Posterior cingulate gyrus (tissue), 11 donors: ENCODE measurements at places on chromosomes 2 and 18.

- DNase-seq, result no peak
Measured at GRCh38 chr2:109133746-109134145, 4.7 kb downstream of the SH3RF3 start.

DNA sequence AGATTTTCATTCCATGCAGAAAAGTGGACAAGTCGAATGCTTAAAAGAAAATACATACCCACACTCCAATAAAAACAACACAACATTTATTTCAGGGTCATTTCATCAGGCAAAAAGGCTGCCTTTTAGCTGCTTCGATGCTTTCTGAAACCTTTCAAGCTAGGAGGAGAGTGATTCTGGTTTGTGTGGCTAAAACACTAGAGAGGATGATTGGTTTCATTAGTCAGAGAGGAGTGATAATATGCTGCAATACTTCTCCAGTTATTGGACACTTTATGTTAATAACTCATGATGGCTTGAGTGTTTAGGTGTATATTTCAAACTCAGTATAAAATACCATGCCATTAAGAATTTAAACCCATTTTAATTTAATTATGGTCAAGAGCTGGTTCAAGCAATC is 614.0 kb downstream of the SLC4A3 start:
- no peak for DNase-seq

DNA sequence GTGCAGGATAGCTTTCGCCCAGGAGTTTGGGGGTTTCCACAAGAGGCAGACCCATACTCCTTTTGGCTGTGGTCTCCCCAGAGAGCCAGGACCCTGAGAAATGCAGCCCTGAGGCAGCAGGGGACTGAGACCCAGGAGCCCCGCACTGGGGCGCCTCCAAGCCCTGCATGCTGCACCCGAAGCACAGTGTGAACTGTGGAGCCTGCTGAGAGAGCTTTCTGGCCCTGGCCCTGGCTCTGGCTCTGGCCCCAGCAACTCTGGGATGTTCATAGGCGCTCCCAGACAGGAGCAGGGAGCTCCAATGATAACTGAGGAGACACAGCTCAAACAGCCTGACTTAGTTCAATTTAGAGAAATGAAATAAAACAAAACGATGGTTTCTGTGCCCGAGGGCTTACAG is 96.4 kb upstream of the TEX51 start:
- DNase-seq, result no peak

DNA sequence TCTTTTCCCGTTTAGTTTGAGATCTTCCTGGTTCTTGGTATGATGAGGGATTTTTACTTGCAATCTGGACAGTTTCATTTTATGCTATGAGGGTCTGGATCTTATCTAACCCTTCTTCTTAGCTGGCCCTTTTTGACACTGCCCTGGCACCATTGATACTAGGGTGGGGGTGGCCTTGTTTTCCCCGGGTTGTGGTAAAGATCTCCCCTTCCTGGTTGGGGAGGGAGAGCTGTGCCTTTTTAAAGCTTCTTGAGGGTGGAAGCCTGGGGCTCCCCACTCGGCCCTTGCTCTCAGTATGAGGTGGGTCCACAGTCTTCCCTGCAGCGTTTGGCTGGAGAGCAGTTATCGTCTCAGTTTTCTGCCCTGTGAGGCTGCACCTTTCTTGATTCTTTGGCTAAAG is 66.1 kb downstream of the ASB1 start:
- DNase-seq, result no peak

GRCh38 chr18:10030816-10031541 is 117.2 kb downstream of the VAPA start:
- no peak for DNase-seq

- peak; percentile 90 for DNase-seq
Measured at GRCh38 chr18:49565612-49566011, 3.8 kb downstream of the LIPG start.

GRCh38 chr2:10039658-10040410 is 3.5 kb upstream of the KLF11 start:
- DNase-seq, result peak; percentile 60

- DNase-seq, result no peak
Measured at GRCh38 chr2:239965318-239965717, 59.8 kb downstream of the NDUFA10 start.

- no peak for DNase-seq
Measured at GRCh38 chr18:24278591-24278990, 119.0 kb downstream of the OSBPL1A start.

- no peak for DNase-seq
Measured at GRCh38 chr18:67408240-67408639, 108.3 kb downstream of the DSEL start.

- no peak for DNase-seq
Measured at GRCh38 chr2:238974081-238974480, 126.2 kb downstream of the TWIST2 start.

DNA sequence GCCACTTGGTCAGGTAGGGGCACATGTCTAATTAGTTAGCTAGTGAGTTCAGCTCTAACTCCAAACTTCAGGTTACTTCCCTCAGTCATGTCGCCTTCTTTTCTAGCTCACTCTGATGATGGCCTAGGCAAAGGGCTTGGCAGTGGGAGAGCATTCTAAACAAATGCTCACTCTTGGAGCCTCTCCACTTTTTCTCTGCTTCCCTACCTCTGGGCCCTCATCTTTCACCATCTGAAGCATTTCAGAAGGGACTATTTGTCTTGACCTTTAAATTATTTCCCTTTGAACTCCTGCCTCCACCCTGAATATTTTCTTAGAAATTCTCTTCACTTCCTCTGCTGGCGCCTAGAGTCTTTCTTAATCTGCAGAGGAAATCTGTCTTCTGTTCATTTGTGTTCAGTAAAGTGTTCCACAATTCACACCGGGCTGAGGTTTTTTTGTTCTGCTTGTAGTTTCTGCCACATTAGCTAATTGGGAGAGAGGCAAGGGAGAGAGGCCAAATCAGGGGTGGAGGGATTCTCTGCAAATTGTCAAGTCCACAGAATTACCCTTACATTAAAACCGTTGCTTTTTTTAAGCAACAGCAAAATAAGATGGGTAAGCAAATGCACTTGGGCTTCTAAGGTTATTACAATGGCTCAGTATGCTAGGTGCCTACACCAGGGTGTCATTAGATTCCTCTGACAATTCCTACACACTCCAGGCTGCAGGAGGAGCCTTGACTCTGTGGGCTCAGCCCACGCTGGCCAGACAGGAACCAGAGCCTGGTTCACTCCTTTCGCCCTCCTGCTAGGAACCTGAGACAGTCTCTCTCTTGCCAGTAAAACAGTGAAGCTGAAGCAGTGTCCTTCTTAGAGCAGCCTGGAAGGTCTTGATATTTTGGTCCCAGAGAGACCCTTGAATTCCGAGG is 5.5 kb downstream of the MSGN1 start:
- DNase-seq, result no peak

- no peak for DNase-seq
Measured at GRCh38 chr2:101817481-101817880, 120.0 kb downstream of the MAP4K4 start.

- DNase-seq, result no peak
Measured at GRCh38 chr2:26112201-26112600, 60.7 kb upstream of the GAREM2 start.

GRCh38 chr18:63928331-63928730 is 20.6 kb downstream of the SERPINB10 start:
- no peak for DNase-seq

DNA sequence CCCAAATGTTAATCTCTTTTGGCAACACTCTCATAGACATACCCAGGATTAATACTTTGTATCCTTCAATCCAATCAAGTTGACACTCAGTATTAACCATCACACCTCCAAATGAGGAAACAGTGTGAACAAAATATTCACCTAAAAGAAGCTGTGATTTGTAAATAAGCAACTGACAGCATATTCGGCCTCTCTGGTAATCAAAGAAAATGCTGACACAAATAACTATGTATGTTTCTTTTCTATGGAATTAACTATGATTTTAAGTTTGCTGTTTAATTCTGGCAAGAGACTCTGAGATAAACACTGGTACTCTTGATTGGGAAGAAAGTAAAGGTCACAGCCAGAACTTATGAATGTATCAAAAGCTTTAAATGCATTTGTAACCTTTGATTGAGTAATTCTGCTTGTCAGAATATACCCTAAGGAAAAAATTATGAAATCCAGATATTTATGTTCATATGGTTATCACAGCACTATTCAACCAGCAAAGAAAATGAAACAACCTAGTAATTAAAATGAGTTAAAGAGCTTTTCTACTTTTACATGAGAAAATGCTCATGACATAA is 3.6 kb upstream of the GYPC start:
- no peak for DNase-seq

DNA sequence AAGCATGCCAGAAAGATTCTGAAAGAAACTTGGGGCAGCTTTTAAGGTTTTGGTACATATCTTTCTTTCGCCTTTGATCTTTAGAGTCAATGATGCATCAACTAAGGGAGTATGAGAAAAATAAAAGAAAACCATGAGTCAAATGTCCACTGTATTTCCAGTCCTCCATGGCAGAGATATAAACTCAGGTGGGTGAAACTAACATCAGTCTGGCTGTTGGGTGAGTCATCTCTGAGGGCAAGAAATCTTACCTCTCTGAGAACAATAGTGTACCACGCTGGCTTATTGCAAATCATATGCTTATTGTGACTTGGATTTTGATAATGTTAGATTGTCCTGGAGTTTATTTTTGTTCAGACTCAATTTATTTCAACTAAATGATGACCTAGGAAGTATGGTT is 521.0 kb downstream of the PLCL1 start:
- no peak for DNase-seq

DNA sequence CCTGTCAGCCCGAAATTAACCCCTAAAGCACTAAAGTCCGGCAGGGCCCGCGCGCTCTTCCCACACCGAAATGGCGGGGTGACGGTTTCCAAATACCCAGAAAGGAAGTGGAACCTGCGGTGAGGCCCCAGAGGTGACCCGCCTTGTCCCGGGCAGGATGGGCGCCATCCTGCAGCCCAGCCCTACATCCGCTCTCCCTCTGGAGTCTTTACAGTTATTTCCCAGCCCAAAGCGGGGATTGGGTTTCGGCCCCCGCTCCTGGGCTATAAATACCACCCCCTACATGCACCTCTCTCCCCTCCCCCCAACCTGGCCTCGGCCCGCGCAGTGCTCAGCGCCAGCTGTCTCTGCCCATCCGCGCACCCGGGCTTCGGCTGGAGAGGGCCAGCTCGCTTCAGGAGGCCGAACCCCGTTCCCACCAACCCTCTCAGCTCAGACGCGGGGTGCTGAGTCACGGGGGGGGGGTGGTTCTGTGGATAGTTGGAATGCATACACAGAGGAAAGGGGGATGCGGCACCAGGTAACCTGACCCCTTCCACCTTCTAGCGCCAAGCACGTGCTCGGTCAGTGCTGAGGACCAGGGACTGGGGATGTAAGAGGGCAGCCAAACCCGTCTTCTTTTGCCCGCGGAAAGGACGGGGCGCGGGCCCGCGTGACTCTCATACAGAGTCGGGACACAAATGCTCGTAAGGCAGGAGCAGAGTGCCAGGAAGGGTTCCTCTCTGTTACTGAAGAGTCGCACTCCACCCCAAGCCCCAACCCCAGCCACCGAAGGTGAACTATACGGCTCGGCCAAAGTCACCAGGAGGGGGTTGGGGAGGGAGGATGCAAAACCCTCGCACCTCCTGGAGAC is at the start of gene TUBA4B:
TUBA4B (plus strand) TSS at position 344 of the 853 bp plus-strand sequence; CDS start at position 509, 165 bp downstream.
- DNase-seq, result peak; percentile 85

- DNase-seq, result no peak
Measured at GRCh38 chr2:138124521-138124920, 160.2 kb downstream of the HNMT start.

GRCh38 chr18:79664525-79665125 is 15.0 kb upstream of the CTDP1 start:
- no peak for DNase-seq

GRCh38 chr18:28110924-28111323 is 66.0 kb downstream of the CDH2 start:
- no peak for DNase-seq

- DNase-seq, result no peak
Measured at GRCh38 chr2:136373841-136374240, 255.9 kb upstream of the CXCR4 start.

DNA sequence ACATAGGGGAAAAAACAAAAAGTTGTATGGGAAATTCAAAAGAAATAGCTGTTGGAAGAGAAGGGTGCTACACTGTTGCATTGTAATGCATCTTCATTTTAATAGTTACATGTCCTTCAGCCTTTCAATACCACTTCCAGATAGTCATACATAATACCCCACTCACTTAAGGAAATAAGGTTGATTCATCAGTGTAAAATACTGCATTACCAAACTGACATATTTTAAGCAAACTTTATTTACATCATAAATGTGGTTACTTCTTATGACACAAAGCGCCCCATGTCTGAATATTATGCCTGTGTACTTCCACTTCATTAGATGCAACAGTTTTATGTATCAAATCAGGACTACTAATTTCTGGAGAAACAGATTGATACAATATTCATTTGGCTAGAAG is 4.5 kb downstream of the RBMS1 start:
- DNase-seq, result no peak

DNA sequence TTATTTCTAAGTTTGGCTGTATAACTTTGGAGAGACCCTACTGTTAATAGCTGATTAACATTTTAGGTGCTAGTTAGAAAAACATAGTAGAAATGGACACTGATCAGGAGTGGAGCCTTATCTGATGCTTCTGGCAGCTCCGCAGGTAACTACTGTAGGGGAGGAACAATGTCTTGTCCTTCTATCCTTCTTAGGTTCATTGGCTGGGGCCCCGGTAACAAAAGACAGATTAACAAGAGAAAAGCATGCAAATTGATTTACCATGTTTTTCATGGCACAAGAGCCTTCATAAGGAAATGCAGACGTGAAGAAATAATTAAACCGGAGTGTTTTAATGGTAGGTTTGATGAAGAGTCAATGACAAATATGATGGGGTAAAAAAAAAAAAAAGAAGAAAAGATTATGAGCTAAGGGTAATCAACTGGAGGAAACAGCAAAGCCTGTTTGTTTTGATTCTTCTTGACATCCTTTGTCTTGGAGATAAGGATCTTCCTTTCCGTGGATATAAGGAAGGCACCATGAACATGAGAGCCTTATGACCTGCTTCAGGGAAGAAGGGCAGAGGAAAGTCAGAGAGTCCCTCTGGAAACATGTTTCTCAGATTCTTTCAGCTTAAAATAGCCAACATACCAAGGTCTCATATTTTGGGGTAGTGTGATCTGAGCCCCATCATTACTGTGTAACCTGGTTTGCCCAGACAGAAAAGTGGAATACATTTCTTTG is 62.4 kb upstream of the GCFC2 start:
- no peak for DNase-seq

- DNase-seq, result no peak
Measured at GRCh38 chr2:180002198-180002770, 4.8 kb downstream of the CWC22 start.

DNA sequence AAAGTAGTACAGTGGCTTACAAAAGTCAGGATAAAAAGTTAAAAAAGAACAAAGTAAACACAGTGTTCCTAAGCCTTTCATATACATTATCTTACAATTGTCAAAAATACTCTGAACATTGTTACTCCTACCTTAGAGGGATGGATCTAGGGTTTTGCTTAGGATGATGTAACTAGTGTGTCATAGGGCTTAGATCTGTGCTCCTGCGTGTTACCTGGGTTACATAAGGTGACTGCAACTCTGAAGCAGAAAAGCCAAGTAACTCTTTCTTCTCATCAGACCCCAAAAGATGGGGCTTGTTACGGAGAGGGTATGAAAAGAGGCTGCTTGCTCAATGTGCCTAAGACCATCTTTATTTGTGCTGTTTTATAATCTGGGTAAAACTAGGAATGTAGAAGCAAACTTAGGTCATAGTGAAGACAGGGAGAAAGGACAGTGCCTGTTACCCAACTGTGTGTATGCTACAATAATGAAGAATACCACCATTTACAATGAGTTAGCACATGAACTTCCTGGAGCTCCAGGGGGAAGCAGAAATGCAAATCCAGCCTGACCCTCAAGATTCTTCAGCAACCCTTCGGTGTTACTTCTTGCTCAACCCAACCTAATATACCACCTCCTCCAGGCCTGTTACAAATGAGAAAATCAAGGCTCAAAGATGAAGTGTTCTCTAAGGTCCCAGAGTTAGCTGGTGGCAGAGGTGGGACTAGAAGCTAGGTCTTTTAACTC is 42.0 kb upstream of the STK17B start:
- DNase-seq, result no peak
